GM12878 (cell line): ENCODE measurements at places on chromosomes 1 and 21. TPM values are rescaled to one million over a fixed set of nuclear protein-coding genes. Genes with fewer than 3 reads are reported as not detected.
A peak's percentile ranks its signal among the peaks of the same experiment; 100 is the strongest.

- no peak for DNase-seq
These were observed 94.2 kb downstream of the CACNA1E start for GRCh38 chr1:181577475-181577874.

INAVA gene
- total RNA-seq = 14.0 and 14.8 TPM in 2 replicates

MSH4 gene
- 0.08 and 0.15 TPM in 2 replicates for total RNA-seq

GRCh38 chr1:48771561-48771960 lies 5.1 kb downstream of the BEND5 start:
- DNase-seq = no peak

- DNase-seq = no peak
These were observed 23.2 kb downstream of the NUAK2 start for GRCh38 chr1:205298191-205298994.

DNA sequence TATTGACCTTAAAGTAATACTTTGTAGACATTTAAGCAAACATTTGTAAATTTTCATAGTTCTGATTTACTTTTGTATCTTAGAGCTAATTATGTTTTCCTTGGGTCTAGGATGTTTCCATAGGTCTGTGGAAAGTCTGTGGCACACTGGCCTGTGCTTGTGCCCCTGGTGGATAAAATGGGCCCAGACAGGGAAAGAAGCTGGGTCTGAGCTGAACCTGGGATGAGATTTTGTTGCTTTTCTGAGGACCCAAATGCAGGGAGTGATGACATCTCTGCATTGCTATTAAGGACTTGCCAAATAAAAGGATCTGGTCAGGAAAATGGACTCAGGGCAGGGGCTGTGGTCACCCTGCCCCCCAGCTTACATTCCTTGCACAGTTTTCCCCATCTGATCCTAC lies 41.8 kb downstream of the C1orf21 start:
- DNase-seq = no peak

GRCh38 chr1:230421481-230421880 lies 4.7 kb downstream of the PGBD5 start:
- DNase-seq = no peak

DNA sequence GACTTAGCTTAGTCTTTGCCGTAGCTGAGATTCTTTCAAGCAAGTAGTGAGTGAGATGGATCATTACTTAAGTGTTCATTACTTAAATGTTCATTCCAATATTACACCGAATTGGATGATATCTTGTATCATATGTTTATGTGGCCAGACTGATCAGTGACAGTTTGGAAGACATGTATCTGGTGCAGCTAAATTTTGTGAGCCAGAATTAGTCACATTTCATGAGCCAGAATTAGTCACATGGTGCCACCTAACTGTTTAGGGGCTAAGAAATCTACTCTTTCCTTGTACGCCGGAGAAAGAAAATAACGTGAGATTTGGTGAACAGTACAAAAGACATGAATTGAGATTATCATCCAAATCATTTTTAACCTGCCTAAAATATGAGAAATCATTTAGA lies 355.6 kb downstream of the USP25 start:
- DNase-seq = no peak

- no peak for DNase-seq
These were observed 11.7 kb downstream of the TAGLN2 start for GRCh38 chr1:159913451-159914192.

DNA sequence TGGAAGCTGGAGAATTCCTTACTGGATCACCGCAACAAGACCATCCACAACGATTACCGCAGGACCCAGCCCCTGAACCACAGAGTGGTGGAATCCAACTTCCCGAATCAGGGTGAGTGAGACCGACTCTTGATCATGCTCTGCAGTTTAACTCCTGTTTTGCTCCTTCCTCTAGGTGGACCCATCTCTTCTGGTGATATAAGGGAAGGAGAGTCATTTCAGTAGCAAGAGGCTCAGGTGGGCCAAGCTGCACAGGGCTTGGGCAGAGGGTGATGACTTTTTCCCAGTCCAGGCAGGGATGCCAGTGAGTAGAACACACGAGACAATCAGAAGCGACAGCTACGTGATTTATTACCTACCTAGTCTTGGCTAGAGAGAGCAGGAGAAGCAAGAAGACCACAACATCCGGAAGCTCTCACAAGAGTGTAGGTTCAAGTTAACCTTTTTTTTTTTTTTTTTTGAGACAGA lies 25.2 kb downstream of the CA6 start:
- DNase-seq = peak; percentile 11

PDE9A gene
- 0.28 TPM in 1 of 2 replicates, not detected in the other for total RNA-seq

RCSD1 gene
- 77.4 and 78.3 TPM in 2 replicates for total RNA-seq

GRCh38 chr1:240621249-240621648 lies 9.3 kb upstream of the GREM2 start:
- DNase-seq = no peak

- DNase-seq = no peak
These were observed at the start of gene FABP3 for GRCh38 chr1:31373056-31373896. Gene FABP3 (minus strand): TSS chr1:31373076. CDS start chr1:31373014, 62 bp downstream.

DNA sequence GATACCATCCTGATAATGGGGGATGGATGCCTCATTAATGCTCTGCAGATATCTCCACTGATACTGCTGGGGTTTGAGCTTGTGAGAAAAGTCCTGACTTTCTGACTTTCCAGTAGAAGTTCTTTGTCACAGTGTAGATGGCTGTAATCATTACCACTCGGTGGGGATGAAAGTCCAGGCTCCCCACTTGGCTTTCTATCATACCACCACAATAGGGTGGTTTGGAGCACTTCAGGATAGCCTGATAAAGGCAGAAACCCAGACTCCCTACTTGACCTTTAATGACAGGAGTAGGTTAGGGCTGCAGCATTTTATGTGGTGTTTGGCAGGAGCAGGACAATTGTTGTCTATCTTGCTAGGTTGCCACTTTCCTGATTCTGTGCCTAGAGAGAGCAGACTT lies 294.1 kb downstream of the BRINP3 start:
- no peak for DNase-seq

DNA sequence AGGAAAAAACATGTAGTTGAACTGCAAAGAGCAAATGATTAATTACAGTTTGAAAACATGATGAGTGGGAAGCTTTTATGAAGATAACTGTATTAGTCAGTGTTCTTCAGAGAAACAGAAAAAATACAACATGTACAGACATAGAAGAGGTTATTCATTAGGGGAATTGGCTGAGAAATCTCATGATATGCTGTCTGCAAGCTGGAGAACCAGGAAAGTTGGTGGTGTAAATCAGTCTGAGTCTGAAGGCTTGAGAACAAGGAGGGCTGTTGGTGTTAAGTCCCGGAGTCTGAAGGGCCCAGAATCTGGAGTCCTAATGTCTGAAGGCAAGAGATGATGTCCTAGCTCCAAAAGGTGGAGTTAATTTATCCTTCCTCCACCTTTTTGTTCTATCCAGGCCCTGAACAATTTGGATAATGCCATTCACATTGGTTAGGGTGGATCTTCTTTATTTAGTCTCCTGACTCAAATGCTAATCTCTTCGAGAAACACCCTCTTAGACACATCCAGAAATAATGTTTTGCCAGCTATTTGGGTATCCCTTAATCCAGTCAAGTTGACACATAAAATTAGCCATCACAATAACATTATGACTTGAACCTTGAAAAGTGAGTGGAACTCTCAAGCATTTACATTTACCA lies 672.9 kb upstream of the PTBP2 start:
- DNase-seq = no peak

DNA sequence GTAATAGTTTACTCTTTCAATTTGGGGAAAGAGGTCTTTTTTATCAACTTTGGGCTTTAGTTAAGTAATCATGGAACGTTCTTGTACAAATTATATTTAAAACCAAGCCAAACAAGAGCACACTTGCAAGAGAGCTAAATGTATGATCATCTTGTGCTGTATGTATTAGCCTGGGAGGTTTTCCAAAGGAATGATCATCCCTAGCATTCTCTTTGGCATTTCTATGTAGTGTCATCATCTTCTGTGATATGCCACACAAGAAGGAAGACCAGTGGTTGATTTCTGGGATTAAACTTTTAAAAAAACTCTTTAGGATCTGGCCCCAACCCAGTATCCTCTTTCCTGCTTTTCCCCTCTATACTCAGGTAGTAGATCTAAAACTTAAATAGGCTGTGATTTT lies 38.4 kb upstream of the KCNQ4 start:
- no peak for DNase-seq

GRCh38 chr1:199982606-199983005 lies 44.9 kb upstream of the NR5A2 start:
- no peak for DNase-seq

GRCh38 chr1:32754317-32755097 lies 51.9 kb upstream of the SYNC start:
- DNase-seq = no peak

OR2T35 gene
- 0.49 and 0.66 TPM in 2 replicates for total RNA-seq

TNFSF18 gene
- total RNA-seq = not detected in 2 replicates

HES3 gene
- not detected in 2 replicates for total RNA-seq

HPCA gene
- not detected in 2 replicates for total RNA-seq

CHRM3 gene
- total RNA-seq = not detected in 2 replicates
